ENCODE measurements at places on chromosomes 7 and 10.

- DNase-seq, result no peak
These were observed 101.5 kb upstream of the CSTF2T start for GRCh38 chr10:51800725-51801424.

- no peak for DNase-seq
These were observed 3.6 kb upstream of the PRAP1 start for GRCh38 chr10:133343558-133343957.

DNA sequence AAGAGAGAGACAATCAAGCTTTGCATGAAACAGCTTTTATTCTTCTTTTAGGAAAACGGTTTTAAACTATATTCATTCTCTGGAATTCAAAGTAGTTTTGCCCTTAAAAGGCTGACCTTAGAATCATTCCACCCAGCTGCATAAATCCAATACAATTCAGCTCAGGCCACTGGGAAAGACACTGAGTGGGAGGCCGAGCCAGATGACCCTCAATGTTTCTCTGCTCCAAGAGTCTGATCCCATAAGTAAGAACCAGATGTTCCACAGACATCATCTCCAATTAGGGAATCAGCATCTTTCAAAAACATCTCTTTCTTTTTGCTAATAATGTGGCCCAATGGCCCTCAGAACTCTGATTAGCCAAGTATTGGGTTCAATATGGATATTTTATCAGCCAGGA is 26.1 kb downstream of the CREB3L2 start:
- no peak for DNase-seq

- DNase-seq, result no peak
These were observed 77.5 kb downstream of the ARID5B start for GRCh38 chr10:61978965-61979364.

DNA sequence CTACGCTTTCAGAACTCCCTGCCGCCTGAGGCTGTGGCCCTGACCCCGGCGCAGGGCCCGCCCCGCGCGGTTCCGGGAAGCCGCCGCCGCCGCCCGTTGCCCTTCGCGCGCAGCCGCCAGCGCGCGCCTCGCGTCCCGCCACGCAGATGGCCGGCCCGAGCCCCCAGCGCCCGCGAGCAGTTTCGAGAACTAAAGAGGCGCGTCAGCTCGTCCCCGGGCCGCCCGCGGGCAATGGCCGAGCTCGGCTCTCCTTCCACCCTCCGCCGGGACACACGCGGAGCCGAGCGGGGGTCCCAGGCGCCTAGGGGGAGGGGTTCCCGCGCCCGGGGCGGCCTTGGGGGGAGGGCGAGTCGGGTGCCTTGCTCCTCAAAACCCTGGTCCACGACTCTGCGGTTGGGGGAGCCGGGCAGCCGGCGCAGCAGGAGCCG is 1.8 kb downstream of the HNRNPF start:
- DNase-seq, result peak; percentile 73

All from stimulated activated CD8-positive, alpha-beta memory T cell treated with anti-CD3 and anti-CD28 coated beads, Interleukin-4, amount 100 ng/mL, for 48 hours (primary cell).